Stimulated activated effector memory CD8-positive, alpha-beta T cell treated with anti-CD3 and anti-CD28 coated beads, Interleukin-12 subunit alpha, Interleukin-12 subunit beta, amount 100 ng/mL, for 72 hours (primary cell): ENCODE measurements at places on chromosomes 4 and X.

DNA sequence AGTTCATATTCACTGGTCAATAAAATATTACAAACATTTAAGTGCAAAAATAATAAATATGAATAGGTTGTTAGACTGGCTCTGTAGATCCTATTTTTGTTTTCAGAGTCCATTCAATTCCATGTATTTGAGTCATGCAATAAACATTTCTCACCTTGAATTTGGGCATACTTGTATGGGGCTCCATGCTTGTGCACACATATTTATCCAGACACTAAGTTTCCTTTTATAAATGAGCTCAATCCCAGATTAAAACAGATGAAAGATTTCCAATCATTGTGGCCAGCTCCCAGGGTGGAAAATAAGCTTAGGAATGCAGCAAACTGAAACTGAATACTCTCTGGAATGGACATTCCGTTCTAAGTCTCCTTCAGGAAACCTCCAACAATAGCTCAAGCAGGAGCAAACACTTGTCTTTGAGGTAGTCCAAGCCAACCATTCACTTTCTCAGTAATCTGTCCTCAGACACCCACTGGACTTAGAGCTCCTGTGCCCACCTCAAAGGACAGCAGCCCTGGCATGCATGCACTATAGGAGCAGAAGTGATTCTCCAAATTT lies 16.4 kb downstream of the DMD start:
- no peak for DNase-seq

DNA sequence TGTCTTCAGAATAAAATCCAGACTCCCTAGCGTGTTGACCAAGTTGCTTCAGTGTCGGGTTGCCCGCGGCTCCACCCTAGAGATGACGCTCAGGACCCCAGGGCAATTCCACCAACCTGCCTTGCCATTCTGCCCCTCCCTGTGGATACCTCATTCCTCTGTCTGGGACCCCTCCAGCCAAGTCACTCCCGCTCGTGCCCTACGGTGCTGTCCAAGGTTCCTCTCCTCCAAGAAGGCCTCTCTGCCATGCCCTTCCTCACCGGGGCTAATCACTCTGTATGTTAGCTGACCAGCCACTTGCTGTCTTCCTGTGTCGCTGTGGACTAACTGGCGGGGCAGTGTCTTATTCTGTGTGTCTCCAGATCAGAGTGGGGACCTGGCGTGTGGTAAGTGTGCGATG lies 46.6 kb downstream of the TENM3 start:
- DNase-seq: no peak

GRCh38 chr4:104015680-104016079 lies 295.9 kb upstream of the TACR3 start:
- no peak for DNase-seq

GRCh38 chr4:152068866-152069265 lies 308.1 kb upstream of the GATB start:
- no peak for DNase-seq

DNA sequence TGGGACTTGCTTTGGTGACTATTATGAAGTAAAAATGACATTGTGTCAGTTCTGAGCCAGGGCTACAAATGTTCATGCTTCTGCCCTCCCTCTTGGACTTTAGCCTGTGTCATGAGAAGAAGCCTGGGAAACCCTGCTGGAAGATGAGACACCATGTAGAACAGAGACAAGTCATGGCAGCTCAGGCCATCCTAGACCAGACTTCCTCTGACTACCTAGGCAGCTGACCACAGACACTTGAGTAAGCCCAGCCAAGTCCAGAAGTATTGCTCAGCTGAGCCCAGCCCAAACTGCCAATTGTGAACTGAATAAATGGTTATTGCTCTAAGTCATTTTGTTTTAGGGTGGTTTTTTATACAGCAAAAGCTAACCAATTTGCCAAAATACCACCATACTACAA lies 467.6 kb upstream of the CNKSR2 start:
- no peak for DNase-seq

GRCh38 chr4:167452922-167453430 lies 218.7 kb upstream of the SPOCK3 start:
- DNase-seq: no peak

DNA sequence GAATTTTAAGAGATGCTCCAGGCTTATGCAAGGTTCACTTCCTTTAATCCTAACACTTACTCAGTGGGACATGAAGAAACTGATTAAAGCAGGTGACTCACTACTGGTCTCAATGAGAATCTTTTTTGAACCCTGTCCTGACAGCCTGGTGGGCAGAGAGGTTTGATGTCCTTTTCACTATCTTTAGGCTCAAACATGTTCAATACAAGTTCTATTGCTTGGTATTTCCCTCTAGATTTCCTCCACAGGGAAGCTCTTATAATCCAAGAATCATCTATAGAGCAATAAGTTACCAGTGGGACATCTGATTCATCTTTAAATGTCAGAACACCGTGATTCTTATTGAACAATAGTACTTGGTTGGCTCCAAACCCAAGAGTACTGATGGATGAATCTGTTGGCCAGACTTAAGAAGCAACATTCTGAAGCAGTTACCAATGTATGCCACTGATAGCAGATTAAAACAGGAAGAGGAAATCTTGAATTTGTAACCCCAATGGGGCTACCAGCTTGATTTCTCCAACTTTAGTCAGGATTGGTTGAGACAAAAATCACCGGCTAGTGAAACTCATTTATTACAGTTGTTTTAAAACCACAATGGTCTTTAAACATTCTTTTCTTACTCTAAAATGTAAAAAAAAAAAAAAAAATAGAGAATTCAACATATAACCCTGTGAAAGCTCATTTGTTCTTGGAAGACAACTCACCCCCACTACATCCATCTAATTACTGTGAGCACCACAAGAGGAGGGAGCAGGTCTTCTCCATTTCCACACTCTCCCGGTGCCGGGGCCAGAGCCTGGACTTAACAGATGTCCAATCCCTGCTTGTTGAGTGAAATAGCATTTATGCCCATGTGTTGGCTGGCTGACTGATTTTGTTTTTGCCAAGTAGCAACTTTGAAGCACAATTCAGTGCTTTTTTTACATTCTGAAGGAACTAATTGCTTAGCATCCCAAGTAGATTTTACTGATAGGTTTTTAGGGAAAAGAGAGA lies 43.3 kb downstream of the FGFBP1 start:
- DNase-seq: no peak

GRCh38 chr4:1219566-1219950 lies 29.4 kb downstream of the CTBP1 start:
- DNase-seq: no peak

DNA sequence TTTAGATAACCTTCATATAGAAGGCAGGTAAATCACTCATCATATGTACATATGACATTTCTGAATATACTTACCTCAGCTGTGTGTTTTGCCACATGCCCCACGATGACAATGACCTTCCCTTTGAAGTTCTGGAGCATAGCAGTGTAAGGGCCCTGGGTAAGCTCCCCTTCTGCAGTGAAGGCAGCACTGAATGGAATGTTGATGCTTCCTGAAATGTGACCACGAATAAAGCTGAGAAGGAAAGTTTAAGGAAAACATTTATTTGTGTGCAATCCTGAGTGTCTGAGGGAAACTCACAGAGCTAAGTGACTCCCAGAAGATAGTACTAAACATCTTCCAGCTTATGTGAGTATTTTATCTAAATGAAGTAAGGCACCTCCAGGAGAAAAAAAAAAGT lies 200.1 kb downstream of the NPNT start:
- DNase-seq: no peak

DNA sequence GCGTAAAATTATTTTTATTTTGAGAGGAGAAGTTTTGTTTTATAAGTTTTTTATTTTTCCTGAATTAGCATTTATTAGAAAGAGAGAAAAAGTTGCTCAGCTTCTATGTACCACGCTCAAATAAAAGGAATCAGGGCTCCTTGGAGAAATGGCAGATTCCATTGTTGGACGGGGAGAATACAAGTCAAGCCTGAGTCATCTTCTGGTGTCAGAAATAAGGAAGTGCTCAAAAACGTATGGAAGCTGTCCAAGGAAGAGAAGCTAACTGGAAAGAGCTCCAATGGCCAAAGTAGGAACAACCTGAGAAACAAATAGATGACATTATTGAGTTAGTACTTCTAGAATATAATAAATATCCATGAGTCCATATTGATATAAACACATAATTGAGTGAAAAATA lies 89.3 kb upstream of the NEIL3 start:
- DNase-seq: no peak

DNA sequence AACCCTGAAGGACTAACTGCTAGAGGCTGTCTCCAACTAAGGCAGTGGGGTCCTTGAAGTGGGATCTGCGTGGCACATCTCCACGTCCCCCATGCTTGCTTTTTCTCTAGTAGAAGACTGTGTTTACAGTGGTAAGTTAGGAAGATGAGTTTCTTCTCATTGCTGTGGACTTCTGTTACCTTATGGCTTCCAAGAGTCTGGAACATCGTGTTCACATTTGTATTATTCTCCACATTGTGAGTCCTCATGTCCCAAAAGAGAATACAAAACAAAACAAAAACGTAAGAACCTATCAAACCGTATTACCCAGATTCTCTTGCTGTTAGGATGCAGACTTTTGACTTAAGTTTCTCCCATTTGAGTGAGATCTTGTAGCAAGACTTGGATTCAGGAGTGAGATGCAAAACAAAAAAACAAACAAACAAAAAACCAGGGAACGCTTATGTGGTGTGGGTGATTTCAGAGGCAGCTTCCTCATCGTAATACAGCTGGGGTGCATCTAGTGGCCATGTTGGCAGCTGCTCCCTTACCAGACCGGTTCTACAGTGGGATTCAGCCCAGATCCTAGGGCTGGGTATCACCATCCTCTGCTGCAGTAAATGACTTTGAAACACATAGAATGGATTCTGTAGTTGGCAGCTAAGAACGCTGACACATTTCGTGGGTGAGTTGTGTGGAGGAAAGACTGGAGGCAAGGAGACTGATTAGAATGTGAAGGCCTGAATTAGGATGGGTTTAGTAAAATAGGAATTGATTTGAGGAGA lies 41.3 kb downstream of the TMEM131L start:
- DNase-seq: no peak
